ENCODE measurements at places on chromosomes 12 and 14. TPM values are rescaled to one million over a fixed set of nuclear protein-coding genes. Genes with fewer than 3 reads are reported as not detected.
A peak's percentile ranks its signal among the peaks of the same experiment; 100 is the strongest.

DNA sequence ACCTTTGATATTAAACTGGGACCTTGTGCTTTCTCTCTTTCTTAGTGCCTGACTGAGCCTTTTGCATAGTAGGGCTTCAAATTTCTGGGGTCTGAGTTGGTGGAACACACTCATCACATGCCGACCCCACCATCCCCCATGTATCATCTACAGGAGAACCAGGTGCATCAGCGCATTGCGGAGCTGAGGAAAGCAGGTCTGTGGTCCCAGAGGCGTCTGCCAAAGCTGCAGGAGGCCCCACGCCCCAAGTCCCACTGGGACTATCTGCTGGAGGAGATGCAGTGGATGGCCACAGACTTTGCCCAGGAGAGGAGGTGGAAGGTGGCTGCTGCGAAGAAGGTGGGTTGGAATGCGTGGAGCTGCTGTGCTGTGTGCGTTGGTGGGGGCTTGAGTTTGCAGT is 37.8 kb downstream of the EP400 start:
- no peak for DNase-seq

- DNase-seq = no peak
Measured at GRCh38 chr14:29913566-29913965, 14.1 kb downstream of the PRKD1 start.

DNA sequence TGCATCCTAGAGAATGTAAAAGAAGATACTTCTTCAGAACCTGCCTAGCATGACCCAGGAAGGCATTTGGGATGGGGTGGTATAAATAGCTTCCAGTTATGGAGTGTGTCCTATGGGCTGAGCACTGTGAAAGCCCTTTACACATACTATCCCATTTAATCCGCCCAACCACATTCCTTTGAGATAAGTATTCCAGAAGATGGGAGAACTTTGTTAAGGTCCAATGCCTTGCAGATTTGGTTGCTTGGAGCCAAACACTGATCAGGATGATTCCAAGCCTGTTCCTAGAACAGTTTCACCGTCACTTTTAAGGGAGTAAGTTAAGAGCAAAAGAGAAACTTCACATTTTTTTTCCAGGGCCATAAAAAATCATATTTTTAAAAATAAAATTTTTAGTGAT is 82.5 kb upstream of the CLMN start:
- DNase-seq = no peak

DNA sequence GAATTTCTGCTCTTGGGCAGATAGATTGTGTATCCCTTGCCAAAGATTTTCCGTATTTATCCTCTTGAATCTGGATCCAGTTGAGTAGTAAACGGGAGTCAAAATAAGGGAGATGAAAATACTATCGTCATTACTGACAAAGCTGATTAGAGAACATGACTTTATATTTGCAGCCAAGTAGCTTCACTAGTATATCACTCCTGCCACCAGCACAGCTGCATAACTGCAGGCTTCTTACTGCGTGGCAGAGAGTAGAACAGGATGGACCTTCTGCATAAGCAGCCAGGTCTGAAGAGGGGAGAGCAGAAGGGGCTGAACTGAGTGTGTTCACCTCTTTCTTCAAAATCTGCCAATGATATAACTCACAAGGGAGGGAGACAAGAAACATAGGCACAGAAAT is 283.7 kb downstream of the FBXL14 start:
- peak; percentile 71 for DNase-seq

DNA sequence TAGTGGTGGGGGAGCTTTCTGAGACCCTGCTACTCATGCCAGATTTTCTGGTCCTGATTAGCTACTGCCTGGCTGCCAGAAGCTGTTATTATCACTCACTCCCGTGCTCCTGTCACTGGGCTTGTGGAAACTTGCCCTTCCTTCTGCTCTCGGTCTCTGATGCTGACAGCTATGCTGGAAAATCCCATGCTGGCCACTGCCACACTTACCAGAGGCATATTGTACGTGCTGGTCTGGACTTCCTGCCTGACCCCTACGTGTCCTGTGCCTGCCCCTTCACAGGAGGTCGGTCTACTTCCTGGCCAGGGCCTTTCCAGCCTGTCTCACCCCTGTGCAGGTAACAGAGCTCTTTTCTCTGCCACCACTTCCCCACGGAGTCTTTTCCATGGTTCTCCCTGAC is 149.4 kb upstream of the PLEKHG7 start:
- no peak for DNase-seq

GRCh38 chr14:51445001-51445390 is 204.9 kb downstream of the TMX1 start:
- DNase-seq = no peak

GRCh38 chr12:5511256-5511643 is 79.3 kb downstream of the NTF3 start:
- DNase-seq = no peak

- peak; percentile 48 for DNase-seq
Measured at GRCh38 chr14:65359503-65359902, 53.0 kb upstream of the FUT8 start.

Gene HOXC13
- not detected for total RNA-seq

Gene BEST3
- 60.1 TPM for total RNA-seq
